ENCODE measurements at places on chromosomes 2 and 18.
A peak's percentile ranks its signal among the peaks of the same experiment; 100 is the strongest.

DNA sequence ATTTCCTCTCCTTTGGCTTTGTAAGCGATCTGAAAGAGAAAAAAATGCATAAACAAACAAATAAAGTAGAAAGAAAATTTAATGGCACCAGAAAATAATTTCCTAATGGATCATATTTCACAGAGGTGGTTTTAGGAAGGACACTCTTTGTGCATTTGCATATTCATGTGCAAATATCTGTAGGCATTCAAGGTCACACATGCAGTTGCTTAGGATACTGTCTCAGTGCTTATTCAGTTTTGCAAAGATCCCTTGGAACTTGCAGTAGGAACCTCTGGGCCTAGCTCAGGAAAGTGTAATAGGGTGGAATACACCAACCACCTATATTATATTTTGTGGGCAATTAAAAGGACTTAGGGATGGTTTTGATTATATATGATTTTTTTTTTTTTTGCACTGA lies 54.3 kb downstream of the NEB start:
- DNase-seq, result no peak

GRCh38 chr2:207334624-207335371 lies 169.1 kb upstream of the KLF7 start:
- DNase-seq, result peak; percentile 86

DNA sequence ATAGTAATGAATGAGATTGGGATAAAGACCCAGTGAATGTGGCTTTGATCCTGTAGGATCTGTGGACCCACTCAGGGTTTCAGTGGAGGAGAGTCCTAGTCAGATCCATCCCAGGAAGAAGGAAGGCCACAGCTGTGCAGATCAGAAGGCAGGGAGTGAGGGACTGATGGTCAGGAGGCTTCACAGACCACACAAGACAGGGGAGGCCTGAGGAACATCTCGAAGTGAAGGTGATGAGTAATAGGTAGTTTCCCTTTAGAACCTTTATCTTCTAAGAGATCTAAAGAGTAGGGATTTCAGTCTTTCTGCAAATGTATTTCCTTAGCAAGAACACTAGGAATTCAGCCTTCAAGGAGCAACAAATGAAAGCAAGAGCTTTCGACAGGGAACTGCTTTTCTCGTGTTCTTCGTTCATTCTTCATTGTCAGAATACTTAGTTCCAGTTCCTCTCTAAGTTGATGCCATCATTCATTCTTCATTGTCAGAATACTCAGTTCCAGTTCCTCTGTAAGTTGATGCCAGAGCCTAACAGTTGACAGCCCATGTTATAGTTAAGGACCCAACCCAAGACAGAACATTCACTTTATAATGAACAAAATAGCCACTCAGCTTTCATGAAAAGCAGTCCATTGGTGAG lies 150.2 kb upstream of the EPAS1 start:
- no peak for DNase-seq

- no peak for DNase-seq
Observed at GRCh38 chr2:105399207-105399861, 483 bp upstream of the FHL2 start.
